ENCODE measurements at places on chromosomes 7 and 10.

DNA sequence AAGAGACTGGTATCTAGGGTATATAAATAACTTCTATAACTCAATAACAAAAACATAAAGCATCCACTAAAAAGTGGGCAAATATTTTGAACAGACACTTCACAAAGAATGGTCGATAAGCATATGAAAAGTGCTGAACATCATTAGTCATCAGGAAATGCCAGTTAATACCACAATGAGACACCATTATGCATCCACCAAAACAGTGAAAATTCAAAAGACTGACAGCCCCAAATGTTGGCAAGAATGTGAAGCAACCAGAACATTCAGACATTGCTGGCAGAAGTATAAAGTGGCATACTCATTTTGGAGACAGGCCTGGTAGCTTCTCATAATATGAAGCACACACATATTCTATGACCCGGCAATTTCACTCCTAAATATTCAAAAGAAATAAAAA lies 26.5 kb upstream of the GSAP start:
- DNase-seq: no peak

DNA sequence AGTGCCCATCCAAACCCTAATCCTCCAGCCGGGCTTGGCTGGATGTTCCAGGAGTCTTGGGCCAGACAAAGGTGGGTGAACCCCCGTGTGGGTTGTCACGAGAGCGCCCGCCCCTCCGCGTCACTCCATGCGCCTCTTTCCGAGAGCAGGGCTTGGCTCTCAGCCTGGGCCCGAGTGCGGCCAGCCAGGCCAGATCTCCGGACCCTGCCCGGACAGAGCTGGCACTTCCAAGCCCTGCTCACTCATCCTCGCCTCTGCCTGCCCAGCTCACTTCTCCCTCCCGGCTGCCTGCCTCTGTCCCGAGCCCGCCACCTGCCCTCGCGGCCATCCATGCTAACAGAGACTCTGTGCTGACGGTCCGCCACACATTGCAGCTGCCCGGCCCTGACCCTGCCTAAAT lies 34.6 kb downstream of the AGAP3 start:
- DNase-seq: no peak

DNA sequence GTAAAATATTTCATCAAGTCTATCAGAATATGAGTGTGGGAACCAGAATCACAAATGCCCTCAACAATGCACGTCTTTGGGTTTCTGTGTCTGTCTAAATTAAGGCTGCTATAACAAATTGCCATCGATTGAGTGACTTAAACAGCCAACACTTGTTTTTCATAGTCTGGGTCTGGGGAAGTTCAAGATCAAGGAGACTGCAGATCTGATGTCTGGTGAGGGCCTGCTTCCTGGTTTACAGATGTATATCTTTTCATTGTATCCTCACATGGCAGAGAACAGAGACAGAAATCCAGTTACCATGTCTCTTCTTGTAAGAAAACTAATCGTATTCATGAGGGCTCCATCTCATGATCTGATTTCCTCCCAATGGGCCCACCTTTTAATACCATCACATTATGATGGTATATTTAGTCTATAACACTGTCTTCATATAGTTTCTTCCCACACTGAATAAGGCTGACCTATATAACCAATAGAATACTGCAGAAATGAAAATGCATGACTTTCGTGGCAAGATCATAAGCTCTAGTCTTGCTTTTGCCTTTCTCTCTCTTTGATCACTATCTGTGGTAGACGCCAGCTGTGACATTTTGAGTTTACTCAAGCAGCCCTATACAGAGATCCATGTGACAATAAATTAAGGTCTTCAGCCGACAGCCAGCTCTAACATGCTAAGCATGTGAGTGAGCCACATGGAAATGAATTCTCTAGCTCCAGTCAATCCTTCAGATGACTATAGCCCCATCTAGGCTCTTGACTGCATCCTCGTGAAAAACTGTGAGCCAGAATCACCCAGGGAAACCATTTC lies 51.9 kb downstream of the THSD7A start:
- no peak for DNase-seq

- no peak for DNase-seq
Measured at GRCh38 chr7:24244554-24244953, 39.4 kb upstream of the NPY start.

DNA sequence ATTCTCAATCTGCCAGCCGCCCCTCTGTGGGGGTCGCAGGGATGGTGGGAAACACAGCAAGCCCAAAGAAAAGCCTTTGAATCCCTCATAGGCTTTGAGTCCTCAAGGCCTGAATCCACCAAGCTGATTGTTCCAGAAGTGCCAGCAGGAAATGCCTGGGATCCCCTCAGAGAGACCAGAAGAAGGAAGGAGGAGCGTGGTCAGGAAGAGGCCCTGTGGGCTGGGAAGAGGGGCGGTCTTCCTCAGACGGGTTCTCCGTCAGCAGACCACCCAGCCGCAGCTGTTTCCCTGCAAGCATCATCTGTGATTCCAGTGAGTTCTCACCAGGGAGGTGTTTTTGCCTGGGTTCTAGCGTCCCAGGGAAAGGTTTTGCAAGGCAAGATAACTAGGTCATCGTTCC lies 190.0 kb upstream of the KLF6 start:
- DNase-seq: no peak

- peak; percentile 26 for DNase-seq
Measured at GRCh38 chr7:136741941-136742340, 126.5 kb upstream of the CHRM2 start.

DNA sequence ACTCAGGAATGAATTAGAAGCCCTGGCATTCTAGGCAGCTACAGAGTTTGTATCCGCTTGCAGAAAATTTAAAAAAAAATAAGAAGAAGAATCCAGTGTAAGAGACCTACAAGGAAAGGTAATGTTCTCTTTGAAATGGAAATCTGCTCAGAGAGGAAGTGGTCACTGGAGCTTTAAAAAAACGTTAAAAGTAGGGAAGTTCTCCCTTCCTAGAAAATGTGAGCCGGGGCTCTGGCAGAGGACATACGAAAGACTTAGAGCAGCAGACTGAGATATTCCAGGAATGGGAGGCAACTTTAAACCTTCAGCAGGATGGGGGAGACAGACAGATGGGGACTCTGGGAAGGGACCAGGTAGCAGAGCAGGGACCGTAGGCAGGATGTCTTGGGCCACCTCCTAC lies 149.4 kb upstream of the NPS start:
- DNase-seq: no peak

DNA sequence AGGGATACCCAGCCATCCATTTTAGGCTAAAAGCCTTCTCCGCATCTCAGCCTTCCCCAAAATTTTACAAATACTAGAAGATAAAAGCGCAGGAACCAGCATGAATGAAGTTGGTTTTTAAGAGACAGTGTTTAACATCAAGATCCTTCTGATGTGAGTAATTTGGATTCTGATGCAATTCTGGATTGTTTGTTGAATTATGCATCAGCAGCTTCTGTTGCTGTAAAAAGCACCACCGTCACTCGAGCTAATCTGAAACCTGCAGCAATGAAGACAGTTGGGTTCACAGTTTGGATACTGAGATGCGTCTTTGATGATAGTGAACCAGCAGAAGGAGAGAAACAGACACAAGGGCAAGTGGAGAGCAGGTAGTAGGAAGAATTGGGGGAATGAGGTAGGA lies 179.2 kb downstream of the PLXNA4 start:
- DNase-seq: no peak

GRCh38 chr10:75708060-75708459 lies 276.6 kb downstream of the LRMDA start:
- DNase-seq: peak; percentile 28

DNA sequence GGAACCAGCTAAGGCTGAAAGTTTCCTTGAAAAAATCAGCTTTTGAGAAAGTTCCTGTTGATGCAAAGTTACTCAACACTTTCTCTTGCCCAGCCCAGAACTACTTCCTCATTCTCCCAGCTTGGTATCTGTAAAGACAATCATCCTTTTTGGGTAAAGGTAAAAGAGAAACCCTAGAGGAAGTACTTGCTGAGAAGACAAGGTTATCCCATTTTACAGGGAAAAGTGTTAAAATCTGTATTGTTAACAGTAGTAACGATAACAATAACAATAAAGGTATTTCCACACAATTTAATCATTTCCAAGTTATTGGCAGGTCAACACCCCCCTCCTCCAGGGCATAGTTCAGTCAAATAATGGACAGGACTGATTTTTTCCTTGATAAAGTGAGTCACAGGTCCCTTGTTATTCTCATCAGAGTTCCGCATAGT lies 2.4 kb downstream of the ALOX5 start:
- no peak for DNase-seq

GRCh38 chr7:33248671-33249070 lies 119.3 kb downstream of the BBS9 start:
- no peak for DNase-seq

DNA sequence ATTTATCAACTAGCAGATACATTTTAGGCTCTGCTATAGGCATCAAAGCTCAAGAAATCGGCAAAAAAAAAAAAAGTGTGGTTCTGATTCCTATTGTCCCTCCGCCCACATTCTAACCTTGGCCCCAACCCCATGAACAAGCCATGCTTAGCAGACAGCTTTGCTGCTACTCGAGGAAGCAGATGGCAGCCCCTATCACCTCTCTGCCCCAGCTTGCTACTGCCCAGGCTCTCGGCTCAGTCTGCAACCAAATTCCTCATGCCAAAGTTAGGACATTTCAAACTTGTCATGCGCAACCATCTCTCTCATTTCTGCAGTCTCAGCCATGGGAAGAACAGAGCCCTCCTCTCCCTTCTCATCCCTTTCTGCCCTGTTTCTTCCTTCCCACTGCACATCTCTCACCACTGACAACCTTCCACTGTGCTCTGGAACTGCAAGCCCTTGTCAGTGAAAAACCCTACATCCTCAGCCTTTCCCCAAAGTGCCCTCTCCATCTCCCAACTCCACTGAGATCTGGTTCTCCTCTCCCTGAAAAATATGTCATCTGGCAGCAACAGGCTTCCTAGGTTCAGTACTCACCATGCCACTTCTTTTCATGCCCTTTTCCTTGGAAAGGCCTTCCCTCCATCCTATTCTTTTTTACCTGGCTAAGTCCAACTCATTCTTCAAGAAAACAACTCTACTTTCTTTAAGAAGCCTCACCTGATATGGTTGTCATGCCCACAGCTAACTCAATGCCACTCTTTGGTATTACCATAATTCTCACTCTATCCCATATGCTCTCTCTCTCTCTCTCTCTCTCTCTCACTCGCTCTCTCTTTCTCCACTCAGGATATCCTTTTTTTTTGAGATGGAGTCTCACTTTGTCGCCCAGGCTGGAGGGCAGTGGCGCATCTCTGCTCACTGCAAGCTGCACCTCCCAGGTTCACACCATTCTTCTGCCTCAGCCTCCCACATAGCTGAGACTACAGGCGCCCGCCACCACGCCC lies 60.1 kb upstream of the FHIP2A start:
- no peak for DNase-seq

- no peak for DNase-seq
Measured at GRCh38 chr10:46545861-46546590, 10.4 kb downstream of the GPRIN2 start.

- DNase-seq: no peak
Measured at GRCh38 chr10:129846991-129847391, 117.1 kb downstream of the EBF3 start.

DNA sequence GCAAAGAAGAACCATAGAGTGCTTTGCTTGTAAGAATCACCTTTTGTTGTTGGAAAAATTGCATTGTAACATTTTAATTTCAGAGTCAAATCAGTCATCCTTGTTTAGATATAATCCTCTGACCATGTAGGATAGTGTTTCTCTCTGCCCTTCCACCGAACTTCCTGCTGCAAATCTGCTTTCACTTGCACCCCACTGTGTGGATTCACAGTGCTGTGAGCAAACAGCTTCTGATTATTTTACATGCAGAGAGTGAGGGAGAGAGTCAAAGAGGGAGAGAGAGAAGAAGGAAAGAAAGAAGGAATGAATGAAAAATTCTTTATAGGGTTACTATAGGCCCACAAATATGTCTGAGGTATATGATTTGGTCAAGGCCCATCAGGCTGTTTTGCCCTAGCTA lies 30.0 kb upstream of the SEM1 start:
- DNase-seq: no peak

GRCh38 chr10:36109399-36110023 lies 467.4 kb upstream of the FZD8 start:
- no peak for DNase-seq

GRCh38 chr7:94923412-94923811 lies 16.0 kb downstream of the PPP1R9A start:
- DNase-seq: no peak

DNA sequence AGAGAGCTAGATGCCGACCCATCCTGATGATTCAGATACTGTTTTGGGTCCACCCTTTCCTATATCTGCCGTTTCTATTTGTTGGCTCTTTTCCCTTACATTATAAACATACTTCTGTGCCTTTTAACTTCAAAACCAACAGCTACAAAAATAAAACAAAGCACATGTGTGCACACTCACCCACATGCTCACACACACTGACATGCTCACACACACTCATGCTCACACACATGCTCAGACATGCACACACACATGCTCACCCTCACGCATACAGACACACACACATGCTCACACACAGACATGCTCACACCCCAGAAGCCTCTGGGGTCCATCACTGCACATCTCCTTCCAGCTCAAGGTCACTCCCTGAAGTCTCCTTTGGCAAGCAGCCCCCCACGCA lies 88.1 kb downstream of the TCERG1L start:
- DNase-seq: no peak

GRCh38 chr7:15481132-15481531 lies 80.7 kb downstream of the AGMO start:
- DNase-seq: no peak

- DNase-seq: no peak
Measured at GRCh38 chr10:4006051-4006450, 221.0 kb upstream of the KLF6 start.

GRCh38 chr7:30886608-30887011 lies 25.0 kb upstream of the AQP1 start:
- DNase-seq: no peak

DNA sequence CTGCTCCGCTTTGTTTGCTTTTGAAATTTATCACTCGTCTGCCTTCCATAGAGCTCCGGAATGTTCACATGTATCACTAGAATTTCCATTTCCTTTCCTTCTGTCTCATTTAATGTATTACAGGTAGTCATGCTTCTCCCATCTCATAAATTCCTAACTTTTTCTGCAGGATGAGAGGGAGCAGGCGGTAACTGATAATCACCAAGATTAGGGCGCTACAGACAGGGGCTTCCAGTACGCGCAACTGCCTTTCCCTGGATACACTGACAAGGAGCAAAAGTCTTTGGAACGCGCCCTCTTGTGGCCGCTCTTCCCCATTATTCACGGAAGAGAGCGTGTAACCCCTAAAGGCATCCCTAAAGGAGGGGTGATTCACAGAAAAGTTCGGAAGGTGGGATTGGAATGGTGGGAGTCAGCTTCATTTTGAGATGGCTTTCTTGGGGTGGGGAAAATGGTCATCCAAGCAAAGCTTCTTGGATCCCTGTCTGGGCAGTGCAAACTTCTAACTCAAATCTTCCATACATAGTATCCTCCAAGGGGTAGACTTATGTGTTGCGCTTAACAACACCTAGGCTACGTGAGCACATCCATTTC lies 6.5 kb downstream of the INHBA start:
- peak; percentile 75 for DNase-seq
